Left lung (tissue), 14 donors: ENCODE measurements at places on chromosomes 2 and 18. TPM values are rescaled to one million over a fixed set of nuclear protein-coding genes. Genes with fewer than 3 reads are reported as not detected.

FHOD3 gene
- 0.55 TPM for total RNA-seq

AP1S3 gene
- total RNA-seq, result 21.8 TPM

ATP6V1B1 gene
- total RNA-seq, result 0.76 TPM

GRCh38 chr2:29281086-29281915 is 166.1 kb downstream of the CLIP4 start:
- H3K36me3 ChIP-seq, result no peaks in the 10 kb centered on the region
- no peak overlapping the region for H3K4me3 ChIP-seq
- no peak overlapping the region for H3K27ac ChIP-seq
- H3K27me3 ChIP-seq, result peaks cover 9% of the 10 kb centered on the region

DNA sequence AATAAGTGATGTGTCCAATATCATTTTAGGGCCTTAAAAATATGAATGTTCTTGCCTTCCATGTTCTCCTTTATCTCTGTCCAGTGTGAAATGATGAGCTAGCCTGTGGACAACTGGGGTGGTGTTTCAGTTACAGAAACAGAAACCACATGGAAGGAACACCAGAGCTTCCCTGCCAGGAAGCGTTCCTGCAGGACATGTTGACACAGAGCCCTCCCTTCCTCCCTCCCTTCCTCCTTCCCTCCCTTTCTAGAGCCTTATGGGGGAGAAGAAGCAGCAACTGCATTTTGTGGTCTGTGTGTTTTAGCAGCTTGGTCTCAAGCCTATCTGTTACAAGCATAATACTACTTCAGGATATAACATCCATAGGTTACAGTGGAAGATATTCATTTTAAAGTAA is 539.7 kb upstream of the NETO1 start:
- no peaks in the 10 kb centered on the region for H3K4me1 ChIP-seq
- H3K36me3 ChIP-seq, result no peaks in the 10 kb centered on the region
- H3K4me3 ChIP-seq, result no peak overlapping the region
- H3K27ac ChIP-seq, result no peak overlapping the region

GRCh38 chr18:6778459-6779247 is 49.1 kb downstream of the ARHGAP28 start:
- no peaks in the 10 kb centered on the region for H3K27me3 ChIP-seq
- H3K4me3 ChIP-seq, result no peak overlapping the region
- no peaks in the 10 kb centered on the region for H3K36me3 ChIP-seq

GRCh38 chr2:232013701-232014353 is 52.3 kb downstream of the DIS3L2 start:
- no peaks in the 10 kb centered on the region for H3K27me3 ChIP-seq
- no peak for DNase-seq
- H3K4me1 ChIP-seq, result peaks cover 12% of the 10 kb centered on the region
- H3K27ac ChIP-seq, result no peak overlapping the region
- no peak overlapping the region for H3K4me3 ChIP-seq
- no peaks in the 10 kb centered on the region for H3K36me3 ChIP-seq

- no peak overlapping the region for H3K27ac ChIP-seq
- DNase-seq, result no peak
- no peak overlapping the region for H3K4me3 ChIP-seq
- H3K4me1 ChIP-seq, result no peaks in the 10 kb centered on the region
Measured at GRCh38 chr18:24593401-24593800, 133.0 kb downstream of the HRH4 start.

- H3K36me3 ChIP-seq, result peaks cover 22% of the 10 kb centered on the region
- no peak for DNase-seq
- H3K27ac ChIP-seq, result peak overlapping the region; percentile 73
- no peaks in the 10 kb centered on the region for H3K27me3 ChIP-seq
- H3K4me1 ChIP-seq, result peaks cover 27% of the 10 kb centered on the region
Measured at GRCh38 chr2:43293744-43294695, 67.6 kb upstream of the ZFP36L2 start.

DNA sequence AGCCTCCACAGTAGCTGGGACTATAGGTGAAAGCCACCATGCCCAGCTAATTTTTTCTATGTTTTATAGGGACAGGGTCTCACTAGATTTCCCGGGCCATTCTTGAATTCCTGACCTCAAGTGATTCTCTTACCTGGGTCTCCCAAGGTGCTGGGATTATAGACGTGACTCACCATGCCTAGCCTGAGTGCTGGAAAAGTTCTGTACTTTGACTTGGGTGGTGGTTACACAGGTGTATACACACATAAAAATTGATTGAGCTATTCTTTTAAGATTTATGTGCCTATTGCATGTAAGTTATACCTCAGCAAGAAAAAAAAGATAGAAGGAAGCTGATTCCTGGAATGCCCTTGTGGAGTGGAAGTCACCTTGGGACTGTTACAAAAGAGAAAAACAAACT is 34.8 kb upstream of the KCNF1 start:
- H3K27me3 ChIP-seq, result peaks cover 17% of the 10 kb centered on the region
- no peaks in the 10 kb centered on the region for H3K4me1 ChIP-seq
- no peak overlapping the region for H3K4me3 ChIP-seq
- no peak for DNase-seq
- H3K27ac ChIP-seq, result no peak overlapping the region
- no peaks in the 10 kb centered on the region for H3K36me3 ChIP-seq

DNA sequence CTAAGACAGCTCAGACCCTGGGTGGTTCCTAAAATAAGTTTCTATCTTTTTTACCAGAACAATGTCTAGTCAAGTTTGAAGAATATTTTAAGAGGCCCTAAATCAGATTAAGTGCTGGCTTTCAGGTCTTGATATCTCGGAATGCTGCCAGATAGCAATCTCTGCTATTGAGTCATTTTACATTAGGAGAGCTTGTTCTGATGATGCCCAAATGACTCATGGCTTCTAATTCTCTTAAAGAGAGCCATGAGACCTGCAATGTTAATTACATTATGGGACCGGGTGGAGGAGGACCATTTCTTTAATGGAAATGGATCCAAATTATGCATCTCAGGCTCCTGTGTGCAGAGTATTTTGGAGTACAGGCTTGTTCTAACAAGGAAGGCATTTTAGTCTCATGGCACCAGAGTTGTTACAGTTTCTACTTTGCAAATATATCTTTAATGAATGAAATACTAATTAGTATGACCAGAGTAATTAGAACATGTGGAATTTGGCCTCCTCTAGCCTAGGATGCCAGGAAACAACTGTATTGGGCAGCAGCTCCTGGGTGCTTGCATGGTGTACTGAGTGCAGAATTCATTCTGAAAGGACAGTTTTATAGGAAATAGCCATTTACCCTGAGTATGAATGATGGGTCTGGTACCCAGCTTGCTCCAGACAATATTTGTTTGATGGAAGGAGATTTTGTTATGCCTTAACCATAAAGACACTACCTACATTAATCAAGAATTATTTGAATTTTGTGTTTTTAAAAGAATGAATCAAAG is 94.0 kb upstream of the SULT1C3 start:
- no peak overlapping the region for H3K27ac ChIP-seq
- DNase-seq, result no peak
- H3K27me3 ChIP-seq, result no peaks in the 10 kb centered on the region

- peaks cover 34% of the 10 kb centered on the region for H3K27me3 ChIP-seq
- DNase-seq, result no peak
- H3K4me3 ChIP-seq, result no peak overlapping the region
- H3K27ac ChIP-seq, result no peak overlapping the region
- H3K36me3 ChIP-seq, result no peaks in the 10 kb centered on the region
Measured at GRCh38 chr2:94997981-94998930, 27.3 kb upstream of the MAL start.

- H3K27ac ChIP-seq, result peak overlapping the region; percentile 98
- peak; percentile 85 for DNase-seq
- no peaks in the 10 kb centered on the region for H3K36me3 ChIP-seq
Measured at GRCh38 chr2:202375033-202375608, 1.0 kb upstream of the BMPR2 start.

GRCh38 chr2:221276601-221277000 is 295.5 kb downstream of the EPHA4 start:
- no peak overlapping the region for H3K27ac ChIP-seq
- H3K27me3 ChIP-seq, result no peaks in the 10 kb centered on the region
- H3K4me3 ChIP-seq, result no peak overlapping the region
- no peaks in the 10 kb centered on the region for H3K4me1 ChIP-seq

GRCh38 chr2:37167636-37168180 is 10.9 kb upstream of the EIF2AK2 start:
- H3K4me3 ChIP-seq, result no peak overlapping the region
- no peak overlapping the region for H3K27ac ChIP-seq
- DNase-seq, result no peak
- H3K27me3 ChIP-seq, result no peaks in the 10 kb centered on the region
- peaks cover 9% of the 10 kb centered on the region for H3K4me1 ChIP-seq
- no peaks in the 10 kb centered on the region for H3K36me3 ChIP-seq

DNA sequence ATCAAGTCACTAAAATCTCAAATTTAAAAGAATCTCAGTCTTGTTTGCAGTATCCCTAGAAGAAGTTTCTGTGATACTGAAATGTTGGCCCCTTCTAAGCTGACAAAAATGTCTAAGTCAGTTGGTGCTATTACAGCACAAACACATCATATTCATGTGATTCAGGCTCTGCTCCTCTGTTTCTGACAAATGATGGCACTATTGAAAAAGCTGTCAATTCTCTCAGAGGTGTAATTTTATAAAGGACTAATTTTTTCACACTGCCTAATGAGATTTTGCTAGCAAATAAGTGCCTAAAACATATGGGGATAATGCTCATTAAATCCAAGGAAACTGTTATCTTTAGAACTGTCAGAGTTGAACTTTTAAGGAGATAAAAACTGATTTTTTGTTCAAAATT is 445.9 kb downstream of the DSC3 start:
- no peaks in the 10 kb centered on the region for H3K4me1 ChIP-seq
- no peak overlapping the region for H3K27ac ChIP-seq
- DNase-seq, result no peak
- H3K36me3 ChIP-seq, result no peaks in the 10 kb centered on the region
- H3K27me3 ChIP-seq, result no peaks in the 10 kb centered on the region
- H3K4me3 ChIP-seq, result no peak overlapping the region

DNA sequence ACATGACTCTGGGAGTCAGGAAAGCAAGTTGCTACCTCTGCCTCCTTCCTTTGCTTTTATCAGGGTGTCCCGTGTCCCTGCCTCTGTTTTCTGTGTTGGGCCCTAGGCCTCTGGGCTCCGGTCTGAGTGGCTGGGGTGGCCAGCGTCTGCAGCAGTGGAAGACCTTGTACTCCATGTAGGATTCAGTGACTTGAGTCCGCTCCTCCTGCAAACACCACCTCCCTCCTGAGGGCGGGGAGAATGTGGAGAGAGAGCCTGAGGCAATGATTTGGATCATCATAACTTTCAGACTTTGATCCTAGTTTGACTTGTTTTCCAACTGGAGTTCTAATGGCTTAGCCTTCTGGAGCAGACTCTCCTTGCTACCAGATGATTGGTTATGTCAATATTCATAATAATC is 30.8 kb downstream of the ATP6V1C2 start:
- H3K4me3 ChIP-seq, result no peak overlapping the region
- no peaks in the 10 kb centered on the region for H3K36me3 ChIP-seq
- H3K27me3 ChIP-seq, result no peaks in the 10 kb centered on the region
